Eye (tissue), 1 donor: ENCODE measurements at places on chromosomes 12 and 14.

GRCh38 chr14:75636100-75636692 lies 24.5 kb downstream of the ERG28 start:
- DNase-seq: peak; percentile 53

GRCh38 chr12:124734224-124734788 lies 129.4 kb downstream of the SCARB1 start:
- DNase-seq: peak; percentile 77

GRCh38 chr14:99395909-99396530 lies 84.6 kb downstream of the SETD3 start:
- no peak for DNase-seq

GRCh38 chr14:34275078-34275477 lies 187.0 kb downstream of the SPTSSA start:
- DNase-seq: no peak

GRCh38 chr14:97977651-97978261 lies 1180.6 kb downstream of the VRK1 start:
- peak; percentile 78 for DNase-seq

DNA sequence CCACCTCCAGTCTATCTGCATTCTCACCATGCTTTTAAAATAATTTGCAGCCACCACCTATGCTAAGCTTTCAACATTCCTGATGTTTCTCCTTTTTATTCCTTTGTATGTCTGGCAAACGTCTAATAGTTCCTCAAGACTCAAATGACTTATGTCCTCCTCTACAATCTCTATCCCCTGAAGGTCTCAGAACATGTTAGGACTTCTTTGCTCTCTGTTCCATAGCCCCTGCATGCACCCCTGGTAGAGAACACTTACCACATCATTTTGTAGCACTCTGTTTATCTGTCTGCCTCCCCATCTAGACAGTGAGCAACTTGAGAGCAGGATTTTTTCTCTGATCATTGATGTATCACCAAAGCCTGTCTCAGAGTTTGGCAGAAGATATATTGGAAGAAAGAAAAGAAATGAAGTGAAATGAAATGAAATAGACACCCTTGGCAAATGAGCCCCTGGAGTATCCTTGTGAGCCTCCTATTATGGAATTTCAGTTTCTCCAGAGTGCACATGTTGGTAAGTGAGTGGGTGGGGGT lies 1231.2 kb upstream of the FLRT2 start:
- DNase-seq: no peak

DNA sequence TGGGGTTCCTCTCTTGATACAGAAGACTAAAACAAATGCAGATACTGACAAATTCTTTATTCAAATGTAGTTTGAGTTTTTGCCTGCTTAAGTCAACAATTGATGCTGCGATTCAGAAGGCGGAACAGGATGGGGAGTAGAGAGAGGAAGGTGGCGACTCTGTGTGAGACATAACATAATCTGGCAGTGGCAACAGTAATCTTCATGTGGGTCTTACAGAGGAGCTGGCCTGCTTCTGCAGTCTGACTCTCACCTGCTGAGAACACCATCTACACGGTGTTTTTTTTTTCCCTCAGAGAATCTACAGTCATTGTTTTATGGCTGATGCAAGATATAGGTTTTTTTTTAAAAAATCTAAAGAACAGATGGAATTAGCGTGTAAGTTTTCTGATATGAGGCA lies 10.1 kb downstream of the CCDC92 start:
- DNase-seq: no peak

DNA sequence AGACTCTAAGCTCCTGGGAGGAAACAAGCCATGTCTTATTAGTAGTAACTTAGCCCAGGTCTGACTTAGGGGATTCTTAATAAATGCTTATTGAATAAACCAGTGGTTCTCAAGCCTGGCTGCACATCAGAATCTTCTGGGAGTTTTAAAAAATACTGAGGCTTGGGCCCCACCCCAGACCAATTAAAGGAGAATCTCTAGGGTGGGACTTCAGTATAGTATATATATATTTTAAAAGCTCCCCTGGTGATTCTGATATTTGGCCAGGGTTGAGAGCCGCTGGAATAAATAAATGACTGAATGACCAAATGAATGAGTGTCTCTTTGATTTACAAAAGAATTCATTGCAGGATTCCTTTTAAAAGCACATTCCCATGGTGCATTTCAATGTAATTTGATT lies 151.5 kb upstream of the GSC start:
- no peak for DNase-seq

- DNase-seq: peak; percentile 80
Observed at GRCh38 chr12:13981296-13981962, at the start of gene GRIN2B. GRIN2B (minus strand) TSS chr12:13981602; CDS start chr12:13866208, 115,394 bp downstream.

- DNase-seq: no peak
Observed at GRCh38 chr14:35938770-35939169, 112.6 kb downstream of the BRMS1L start.

GRCh38 chr12:120071493-120072020 lies 45.0 kb downstream of the RAB35 start:
- no peak for DNase-seq

DNA sequence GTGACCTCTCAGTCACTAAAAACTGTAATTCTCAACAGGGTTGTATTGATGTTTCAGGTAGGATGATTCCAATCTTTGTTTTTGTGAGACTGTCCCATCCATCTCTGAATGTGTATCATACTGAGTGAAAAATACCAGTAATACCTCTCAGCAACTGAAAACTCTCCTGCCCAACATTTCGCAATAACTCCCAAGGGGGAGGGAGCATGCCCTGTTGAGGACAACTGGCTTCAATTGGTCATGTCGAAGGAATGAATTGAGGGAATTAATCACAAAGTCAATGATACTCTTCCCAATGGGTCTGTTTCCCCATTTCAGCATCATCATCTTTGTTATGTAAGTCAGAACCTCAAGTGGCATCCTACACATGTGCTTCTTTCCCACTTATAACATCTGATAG lies 102.4 kb upstream of the E2F7 start:
- DNase-seq: no peak

DNA sequence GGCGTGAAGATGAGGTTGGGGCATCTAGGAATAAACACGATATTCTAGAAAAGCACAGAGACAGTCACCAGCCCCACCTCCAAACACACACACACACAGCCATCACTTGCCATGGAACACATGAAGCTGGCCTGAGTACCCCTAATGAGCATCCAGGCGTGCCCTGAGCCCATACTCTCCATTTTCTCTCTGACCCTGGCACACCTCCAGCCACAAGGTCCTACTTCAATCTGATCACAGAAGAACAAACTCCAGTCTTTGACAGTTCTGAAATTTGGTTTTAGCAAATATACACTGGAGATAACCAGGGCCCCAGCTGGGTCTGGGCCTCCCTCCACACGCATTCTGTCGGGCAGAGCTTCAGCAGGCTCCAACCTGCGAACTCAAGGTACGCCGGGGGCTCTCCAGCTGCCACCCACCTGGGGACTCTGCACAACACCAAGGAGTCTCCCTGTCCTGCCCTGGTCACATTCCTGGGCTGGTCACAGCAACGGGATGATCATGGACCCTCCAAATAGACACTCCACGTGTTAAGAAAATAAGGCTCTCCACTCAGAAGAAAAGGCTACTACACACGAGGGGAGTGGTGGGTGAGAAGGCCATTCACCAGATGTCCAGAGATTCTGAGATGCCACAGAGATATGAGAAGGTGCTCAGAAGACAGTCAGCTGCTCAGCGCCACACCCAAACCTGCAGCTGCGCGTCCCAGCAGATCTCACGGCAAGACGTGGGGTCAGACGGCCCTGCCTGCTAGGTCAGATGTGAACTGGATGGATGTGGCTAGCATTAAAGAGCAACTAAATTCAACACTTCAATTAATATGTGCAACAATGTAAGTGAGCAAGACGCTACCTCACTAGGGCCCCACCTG lies 57.0 kb upstream of the PNMA1 start:
- no peak for DNase-seq

- DNase-seq: no peak
Observed at GRCh38 chr14:35158951-35159653, 36.8 kb downstream of the PRORP start.

GRCh38 chr12:55744340-55745030 lies 1.6 kb downstream of the GDF11 start:
- DNase-seq: peak; percentile 51

DNA sequence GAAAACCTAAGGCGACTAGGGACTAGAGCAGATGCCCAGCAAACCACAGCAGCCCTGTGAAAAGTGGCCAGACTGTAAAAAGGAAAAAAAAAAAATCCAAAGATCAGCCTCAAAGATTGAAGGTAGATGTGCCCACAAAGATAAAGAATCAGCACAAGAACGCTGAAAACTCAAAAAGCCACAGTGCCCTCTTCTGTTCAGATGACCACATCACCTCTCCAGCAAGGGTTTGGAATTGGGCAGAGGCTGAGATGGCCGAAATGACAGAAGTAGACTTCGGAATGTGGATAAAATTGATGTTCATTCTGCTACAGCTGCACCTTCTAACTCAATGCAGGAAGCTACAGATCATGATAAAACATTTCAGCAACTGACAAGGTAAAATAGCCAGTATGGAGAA lies 154.4 kb downstream of the GPHN start:
- no peak for DNase-seq

- DNase-seq: no peak
Observed at GRCh38 chr14:89013098-89013504, 188.7 kb downstream of the TTC8 start.

DNA sequence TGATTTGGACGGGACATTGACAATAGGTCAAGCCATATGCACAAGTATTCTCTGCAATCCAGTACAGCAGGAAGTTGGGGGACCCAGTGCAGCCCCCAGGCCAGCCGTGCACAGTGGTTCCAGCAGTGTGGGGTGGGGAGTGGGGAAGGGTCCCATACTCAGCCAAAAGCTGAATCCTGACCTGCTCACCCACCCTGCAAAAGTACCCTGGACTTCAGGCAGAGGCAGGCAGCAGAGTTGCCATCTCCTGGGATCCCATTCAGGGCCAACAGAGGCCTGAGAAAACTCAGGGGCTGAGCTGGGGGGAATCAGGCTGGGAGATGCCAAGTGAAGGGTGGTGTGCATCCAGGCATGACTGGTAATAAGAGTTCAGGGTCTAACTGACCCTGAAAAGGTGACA lies 83.9 kb downstream of the ALG10 start:
- DNase-seq: no peak

DNA sequence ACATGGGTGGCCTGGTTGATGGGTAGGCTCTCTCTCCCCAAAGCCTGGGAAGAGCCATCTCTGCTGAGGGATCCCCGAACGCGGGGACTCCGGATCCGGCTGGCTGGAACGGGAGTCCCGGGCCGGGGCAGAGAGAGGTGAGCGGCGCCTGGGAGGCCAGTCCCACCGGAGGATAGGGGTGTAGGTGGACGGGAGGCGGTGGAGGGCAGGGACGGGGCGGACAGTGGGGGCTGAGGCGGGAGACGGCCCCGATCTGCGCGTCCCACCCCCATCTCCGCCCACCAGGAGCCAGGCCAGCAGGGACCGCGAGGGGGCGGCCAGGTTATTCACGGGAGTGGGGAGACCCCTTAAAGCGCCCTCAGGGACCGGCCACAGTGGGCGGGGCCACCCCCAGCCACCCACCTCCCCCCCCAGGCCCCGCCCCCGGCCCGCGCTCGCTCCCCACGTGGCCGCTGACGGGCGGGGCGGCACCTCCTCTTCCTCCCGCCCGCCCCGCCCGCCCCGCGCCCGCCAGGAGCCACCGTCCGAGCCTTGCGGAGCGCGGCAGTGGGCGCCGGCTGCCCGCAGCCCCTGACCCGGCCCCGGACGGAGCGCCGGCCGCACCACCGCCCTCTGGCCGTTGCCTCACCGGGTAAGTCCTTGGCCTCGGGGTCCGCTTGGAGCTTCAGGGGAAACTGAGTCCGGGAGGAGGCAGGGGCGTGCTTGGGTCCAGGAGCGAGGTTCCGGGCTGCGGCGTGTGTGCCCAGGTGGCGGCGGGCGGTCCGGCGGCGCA lies at the start of gene INF2:
TSS of gene INF2 (plus strand) at position 510 of the 772 bp plus-strand sequence. CDS start 11,748 bp downstream, outside the sequence.
- peak; percentile 73 for DNase-seq

DNA sequence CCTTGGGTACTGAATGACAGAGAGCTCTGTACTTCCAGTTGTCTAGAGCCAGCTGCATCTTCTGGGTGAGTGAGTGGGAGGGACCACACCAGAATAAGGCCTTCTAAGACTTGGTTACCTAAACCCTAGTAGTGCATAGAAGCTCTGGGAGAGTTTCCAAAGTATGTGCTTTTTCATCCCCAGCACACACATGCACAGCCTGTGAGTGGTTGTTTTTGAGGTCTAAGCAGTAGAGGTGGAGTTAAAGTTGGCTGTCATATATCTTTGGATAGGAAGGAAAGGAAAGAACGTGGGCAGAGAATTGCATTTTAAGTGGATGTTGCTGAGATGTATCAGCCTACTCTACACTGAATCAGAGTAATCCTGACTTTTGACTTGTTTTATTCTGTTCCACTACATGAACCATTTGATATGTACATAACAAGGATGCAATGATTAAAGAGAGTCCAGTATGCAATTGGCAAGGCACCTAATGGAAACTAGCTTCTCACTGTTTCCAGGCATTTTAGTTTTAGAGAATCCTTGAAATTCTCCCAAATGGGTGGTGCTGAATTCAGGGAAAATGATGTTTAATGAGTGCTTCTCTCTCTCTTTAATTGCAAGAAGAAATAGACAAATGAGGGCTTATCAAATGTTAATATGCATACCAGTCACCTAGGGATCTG lies 51.8 kb upstream of the PRICKLE1 start:
- DNase-seq: no peak

- no peak for DNase-seq
Observed at GRCh38 chr14:75090353-75090752, 20.9 kb downstream of the ZC2HC1C start.

- no peak for DNase-seq
Observed at GRCh38 chr12:131011165-131012079, 57.7 kb downstream of the ADGRD1 start.

- DNase-seq: no peak
Observed at GRCh38 chr12:69313209-69313608, 35.0 kb upstream of the LYZ start.

DNA sequence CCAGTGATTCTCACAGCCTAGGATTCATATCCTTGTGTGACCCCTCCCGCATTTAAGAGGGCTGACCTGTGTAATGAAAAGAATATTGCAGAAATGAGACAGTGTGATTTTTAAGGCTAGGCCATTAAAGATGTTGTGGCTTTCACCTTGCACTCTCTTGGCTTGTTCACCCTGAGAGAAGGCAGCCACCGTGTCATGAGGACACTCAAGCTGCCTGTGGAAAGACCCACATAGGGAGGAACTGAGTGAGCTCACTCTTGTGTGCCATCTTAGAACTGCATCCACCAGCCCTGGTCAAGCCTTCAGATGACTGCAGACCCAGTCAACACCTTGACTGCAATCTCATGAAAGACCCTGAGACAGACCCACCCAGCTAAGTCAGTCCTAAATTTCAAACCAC lies 46.3 kb upstream of the TMPO start:
- no peak for DNase-seq

DNA sequence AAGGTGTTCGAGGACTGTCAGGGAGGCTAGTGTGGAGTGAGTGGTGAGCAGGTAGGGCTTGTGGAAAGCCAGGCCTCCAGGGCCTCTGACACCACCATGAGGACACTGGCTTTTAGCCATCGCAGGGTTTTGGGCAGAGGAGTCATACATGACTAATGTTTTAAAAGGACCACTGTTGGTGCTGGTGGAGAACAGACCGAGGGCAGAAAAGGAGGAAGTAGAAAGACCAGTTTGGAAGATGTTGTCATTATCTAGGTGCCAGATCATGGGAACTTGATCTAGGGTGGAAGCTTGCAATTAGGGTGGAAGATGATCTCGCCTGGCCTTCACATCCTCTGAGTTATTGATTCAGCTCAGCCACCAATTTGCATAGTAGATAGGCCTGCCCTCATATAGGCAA lies 144.2 kb downstream of the C12orf75 start:
- no peak for DNase-seq
